Sigmoid colon (tissue), 7 donors: ENCODE measurements at places on chromosomes 11 and 22. TPM values are rescaled to one million over a fixed set of nuclear protein-coding genes. Genes with fewer than 3 reads are reported as not detected.

VPREB1 gene
- total RNA-seq = not detected

DRAP1 gene
- 115 TPM for total RNA-seq

DNA sequence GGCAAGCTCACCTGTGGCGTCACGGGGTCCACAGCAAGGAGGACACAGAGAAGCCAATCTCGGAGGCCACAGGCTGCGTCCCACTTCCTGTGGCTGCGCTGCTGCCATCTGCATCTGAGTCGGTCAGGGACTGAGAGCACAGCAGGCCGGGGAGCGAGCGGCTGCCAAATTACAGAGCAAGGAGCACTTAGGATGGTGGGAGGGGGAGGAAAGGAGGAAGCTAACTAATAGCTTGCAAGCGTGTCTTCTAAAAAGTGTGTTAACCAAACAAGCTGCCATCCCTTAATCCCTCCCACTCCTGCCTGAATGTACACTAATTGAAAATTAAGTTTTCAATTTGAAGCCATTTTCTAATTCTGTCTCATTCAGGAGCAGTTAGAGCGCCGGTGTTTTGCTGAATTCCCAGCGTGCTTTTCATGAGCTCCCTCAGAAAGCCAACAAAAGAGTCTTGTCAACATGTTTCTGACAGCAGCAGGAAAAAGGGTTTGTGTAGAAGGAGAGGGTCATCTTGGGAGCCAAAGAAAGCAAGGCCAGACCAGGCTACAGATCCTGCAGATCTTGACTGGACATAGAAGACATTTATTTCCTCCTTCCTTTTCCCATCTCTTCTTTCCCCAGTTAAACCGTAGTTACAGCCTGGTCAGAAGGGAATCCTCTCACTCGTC lies 42.4 kb upstream of the API5 start:
- DNase-seq = peak; percentile 65
- H3K4me3 ChIP-seq = no peak overlapping the region
- peaks cover 4% of the 10 kb centered on the region for H3K4me1 ChIP-seq
- H3K36me3 ChIP-seq = no peaks in the 10 kb centered on the region

GRCh38 chr11:76335842-76336241 lies 45.1 kb downstream of the THAP12 start:
- H3K27ac ChIP-seq = no peak overlapping the region
- H3K36me3 ChIP-seq = no peaks in the 10 kb centered on the region
- DNase-seq = no peak
- no peaks in the 10 kb centered on the region for H3K4me1 ChIP-seq
- no peaks in the 10 kb centered on the region for H3K27me3 ChIP-seq
- H3K4me3 ChIP-seq = no peak overlapping the region

- no peaks in the 10 kb centered on the region for H3K4me1 ChIP-seq
- no peaks in the 10 kb centered on the region for H3K27me3 ChIP-seq
- no peak overlapping the region for H3K27ac ChIP-seq
- H3K36me3 ChIP-seq = no peaks in the 10 kb centered on the region
- H3K4me3 ChIP-seq = no peak overlapping the region
- DNase-seq = no peak
Measured at GRCh38 chr22:17451316-17451715, 82.1 kb downstream of the CECR2 start.

- no peak overlapping the region for H3K27ac ChIP-seq
- peak; percentile 56 for DNase-seq
- peaks cover 38% of the 10 kb centered on the region for H3K4me1 ChIP-seq
- H3K36me3 ChIP-seq = no peaks in the 10 kb centered on the region
Measured at GRCh38 chr11:46382646-46383403, 1.4 kb downstream of the MDK start.

- no peaks in the 10 kb centered on the region for H3K27me3 ChIP-seq
- no peak overlapping the region for H3K4me3 ChIP-seq
- no peak for DNase-seq
- H3K27ac ChIP-seq = no peak overlapping the region
- no peaks in the 10 kb centered on the region for H3K4me1 ChIP-seq
- no peaks in the 10 kb centered on the region for H3K36me3 ChIP-seq
Measured at GRCh38 chr11:116202922-116203321, 569.9 kb downstream of the BUD13 start.

DNA sequence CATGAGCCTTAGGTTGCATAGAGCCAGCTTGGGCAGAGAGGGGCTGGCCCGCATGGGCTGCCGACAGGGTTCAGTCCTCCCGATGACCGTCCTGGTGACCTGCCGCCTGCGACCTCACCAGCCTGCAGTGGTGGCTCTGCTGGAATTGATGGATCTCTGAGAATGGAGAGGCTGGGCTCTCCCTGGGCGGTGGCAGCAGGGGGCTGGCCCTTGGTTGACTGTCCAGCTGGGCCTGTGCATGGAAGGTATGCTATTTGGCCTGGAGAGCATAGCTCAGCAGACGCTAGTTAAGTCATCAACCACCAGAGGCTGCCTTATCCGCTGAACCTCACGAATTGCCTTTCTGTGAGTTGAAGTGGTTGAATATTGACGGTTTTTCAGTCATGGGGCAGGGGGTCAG lies 19.7 kb downstream of the GRAMD4 start:
- no peaks in the 10 kb centered on the region for H3K4me1 ChIP-seq
- no peak overlapping the region for H3K27ac ChIP-seq
- no peak overlapping the region for H3K4me3 ChIP-seq
- no peaks in the 10 kb centered on the region for H3K27me3 ChIP-seq

GRCh38 chr11:17649696-17650095 lies 69.7 kb upstream of the MYOD1 start:
- no peaks in the 10 kb centered on the region for H3K36me3 ChIP-seq
- no peak for DNase-seq
- H3K27ac ChIP-seq = no peak overlapping the region
- H3K4me3 ChIP-seq = no peak overlapping the region
- H3K27me3 ChIP-seq = no peaks in the 10 kb centered on the region

GRCh38 chr11:115721296-115721995 lies 217.2 kb upstream of the CADM1 start:
- no peak overlapping the region for H3K27ac ChIP-seq
- H3K27me3 ChIP-seq = no peaks in the 10 kb centered on the region
- peak; percentile 44 for DNase-seq
- no peak overlapping the region for H3K4me3 ChIP-seq
- no peaks in the 10 kb centered on the region for H3K36me3 ChIP-seq

DNA sequence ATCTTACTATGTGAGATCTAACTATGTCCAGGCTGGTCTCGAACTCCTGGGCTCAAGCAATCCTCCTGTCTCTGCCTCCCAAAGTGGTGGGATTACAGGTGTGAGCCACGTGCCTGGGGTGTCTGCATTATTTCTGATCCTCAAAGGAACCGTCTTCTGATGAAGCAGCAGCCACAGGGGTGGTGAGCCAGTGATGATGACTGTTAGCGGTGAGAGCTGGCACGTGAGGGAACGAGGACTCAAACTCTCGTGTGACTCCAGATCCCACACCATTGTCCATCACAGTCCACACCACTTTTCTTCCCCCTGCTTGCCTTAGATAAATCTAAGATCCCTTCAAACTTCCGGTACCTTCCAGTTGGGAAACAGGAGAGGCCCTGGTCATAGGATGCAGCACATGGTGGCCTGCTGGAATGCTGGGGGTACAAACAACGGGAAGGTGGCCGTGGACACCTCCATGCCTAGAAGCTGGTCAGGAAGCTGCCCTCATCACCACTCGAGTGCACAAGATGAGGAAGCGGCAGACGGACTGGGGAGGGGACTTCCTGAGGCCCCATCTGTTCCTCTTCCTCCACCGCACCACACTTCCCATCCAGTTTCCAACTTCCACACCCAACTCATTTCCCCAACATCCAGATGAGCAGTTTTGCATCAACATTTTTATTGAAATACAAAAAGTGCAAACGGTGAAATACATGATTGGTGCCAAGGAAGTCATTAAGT lies 23.8 kb downstream of the ARHGAP1 start:
- H3K4me3 ChIP-seq = no peak overlapping the region
- no peaks in the 10 kb centered on the region for H3K27me3 ChIP-seq
- peak overlapping the region; percentile 80 for H3K27ac ChIP-seq
- DNase-seq = no peak
